Activated T-cell treated with anti-CD3 and anti-CD28 coated beads for 24 hours (primary cell): ENCODE measurements at places on chromosomes 1 and 21.

DNA sequence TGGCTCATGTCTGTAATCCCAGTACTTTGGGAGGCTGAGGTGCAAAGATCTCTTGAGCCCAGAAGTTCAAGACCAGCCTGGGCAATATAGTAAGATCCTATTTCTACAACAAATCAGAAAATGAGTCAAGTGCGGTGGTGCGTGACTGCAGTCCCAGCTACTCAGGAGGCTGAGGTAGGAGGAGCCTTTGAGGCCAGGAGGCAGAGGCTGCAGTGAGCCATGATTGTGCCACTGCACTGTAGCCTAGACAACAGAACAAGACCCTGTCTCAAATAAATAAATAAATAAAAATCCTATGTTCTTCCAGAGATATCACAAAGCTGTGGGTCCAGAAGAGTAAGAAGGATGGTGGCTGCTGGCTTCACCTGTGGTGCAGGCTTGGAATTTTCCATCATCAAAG is 22.1 kb downstream of the CDA start:
- no peak for DNase-seq

- no peak for DNase-seq
These were observed 133.3 kb upstream of the GPR52 start for GRCh38 chr1:174314433-174314832.

GRCh38 chr1:201528631-201529252 is 10.2 kb upstream of the NAV1 start:
- no peak for DNase-seq

- no peak for DNase-seq
These were observed 3.9 kb downstream of the EGLN1 start for GRCh38 chr1:231418101-231418740.

DNA sequence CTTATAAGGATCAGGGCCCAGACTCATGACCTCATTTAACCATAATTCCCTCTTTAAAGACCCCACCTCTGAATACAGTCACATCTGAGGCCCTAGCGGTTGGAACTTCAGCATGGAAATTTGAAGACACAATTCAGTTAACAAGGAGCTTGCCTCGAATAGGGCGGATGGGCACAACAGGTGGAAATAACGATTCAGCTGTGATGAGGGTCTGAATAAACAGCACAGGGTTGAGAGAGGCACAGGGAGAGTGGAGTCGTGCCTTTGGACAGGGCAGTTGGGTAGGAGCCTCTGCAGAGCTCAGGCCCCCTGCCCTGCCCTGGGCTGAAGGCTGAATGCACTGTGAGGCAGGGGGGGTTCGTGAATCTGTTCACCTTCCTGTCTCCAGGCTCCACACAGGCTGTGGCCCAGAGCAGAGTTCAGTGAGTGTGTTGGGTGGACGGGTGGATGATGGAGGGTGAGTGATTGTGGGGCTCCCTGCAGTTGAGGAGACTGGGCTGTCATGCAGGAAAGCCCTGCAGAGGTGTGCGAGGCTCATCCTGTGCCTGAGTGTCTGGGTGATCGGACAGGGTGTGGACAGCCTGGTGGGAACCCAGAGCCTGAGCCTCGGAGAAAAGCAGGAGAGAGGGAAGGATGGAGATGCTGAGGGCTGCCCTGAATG is 243.1 kb downstream of the FOXD2 start:
- no peak for DNase-seq

- no peak for DNase-seq
These were observed 23.9 kb upstream of the ITLN2 start for GRCh38 chr1:160978510-160978927.

- peak; percentile 40 for DNase-seq
These were observed 12.8 kb downstream of the DYNLT5 start for GRCh38 chr1:66764994-66765578.

DNA sequence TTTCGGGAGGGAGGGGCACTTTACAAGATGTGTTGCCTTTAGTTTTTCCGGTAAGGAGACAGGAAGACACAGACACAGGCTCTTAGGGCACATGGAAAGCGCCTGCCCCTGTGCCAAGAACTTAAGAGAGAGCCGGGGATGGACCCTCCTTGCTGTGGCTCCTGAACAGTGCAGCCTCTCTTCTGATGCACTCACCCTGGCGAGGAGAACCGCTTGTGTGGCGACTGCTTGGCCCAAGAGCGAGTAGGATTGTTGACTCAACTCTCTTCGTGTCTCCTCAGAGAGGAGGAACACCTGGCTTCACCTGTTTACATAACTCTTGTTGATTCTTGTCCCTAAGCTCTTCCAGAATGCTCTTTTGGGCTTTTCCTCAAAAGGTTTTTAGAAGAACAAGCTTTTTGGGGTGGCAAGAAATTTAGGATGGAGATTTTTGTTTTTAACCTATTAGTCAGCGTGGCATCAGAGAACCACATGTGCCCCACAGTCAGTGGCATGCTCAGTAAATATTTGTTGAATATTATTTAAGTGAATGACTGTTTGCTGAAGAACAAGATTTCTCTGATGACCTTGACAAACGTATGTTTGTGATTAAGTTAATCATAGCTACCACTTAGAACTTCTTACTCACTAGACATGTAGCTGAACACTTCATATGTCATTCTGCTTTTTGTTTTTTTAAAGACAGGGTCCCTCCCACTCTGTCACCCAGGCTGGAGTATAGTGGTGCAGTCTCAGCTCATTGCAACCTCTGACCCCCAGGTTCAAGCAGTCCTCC is 60.6 kb downstream of the NFIA start:
- no peak for DNase-seq

- DNase-seq = no peak
These were observed 777.8 kb upstream of the PRMT6 start for GRCh38 chr1:106278716-106279115.

DNA sequence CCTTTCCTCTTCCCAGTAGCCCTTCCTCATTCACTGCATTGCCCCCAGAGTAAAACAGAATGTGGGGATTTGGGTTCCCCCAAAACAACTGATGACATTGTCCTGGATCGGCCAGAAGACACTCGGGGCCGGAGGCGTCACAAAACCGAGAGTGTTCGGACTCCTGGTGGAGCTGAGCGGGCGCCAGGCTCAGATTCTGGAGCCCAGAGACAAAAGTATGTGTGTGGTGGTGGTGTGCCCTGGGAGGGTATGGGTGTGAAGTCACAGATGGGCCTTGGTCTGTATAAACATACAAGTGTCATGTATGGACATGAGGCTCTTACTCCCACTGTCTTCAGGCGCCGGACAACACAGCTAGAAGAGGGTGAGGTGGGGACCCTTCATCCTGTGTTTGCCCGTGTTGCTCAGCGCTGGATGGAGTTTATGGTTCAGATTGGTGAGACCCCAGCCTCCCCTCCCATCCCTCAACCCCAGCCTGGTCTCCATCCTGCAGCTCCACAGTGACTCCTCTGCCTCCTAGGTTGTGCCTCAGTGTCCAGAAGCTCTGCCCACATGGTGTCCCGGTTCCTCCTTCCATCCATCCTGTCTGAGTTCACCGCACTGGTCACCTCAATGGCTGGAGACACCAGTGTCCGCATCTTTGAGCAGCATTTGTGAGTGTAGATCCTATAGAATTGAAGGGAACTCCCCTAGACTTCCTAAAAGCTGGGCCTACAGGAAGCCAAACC is 12.4 kb downstream of the HYI start:
- no peak for DNase-seq

DNA sequence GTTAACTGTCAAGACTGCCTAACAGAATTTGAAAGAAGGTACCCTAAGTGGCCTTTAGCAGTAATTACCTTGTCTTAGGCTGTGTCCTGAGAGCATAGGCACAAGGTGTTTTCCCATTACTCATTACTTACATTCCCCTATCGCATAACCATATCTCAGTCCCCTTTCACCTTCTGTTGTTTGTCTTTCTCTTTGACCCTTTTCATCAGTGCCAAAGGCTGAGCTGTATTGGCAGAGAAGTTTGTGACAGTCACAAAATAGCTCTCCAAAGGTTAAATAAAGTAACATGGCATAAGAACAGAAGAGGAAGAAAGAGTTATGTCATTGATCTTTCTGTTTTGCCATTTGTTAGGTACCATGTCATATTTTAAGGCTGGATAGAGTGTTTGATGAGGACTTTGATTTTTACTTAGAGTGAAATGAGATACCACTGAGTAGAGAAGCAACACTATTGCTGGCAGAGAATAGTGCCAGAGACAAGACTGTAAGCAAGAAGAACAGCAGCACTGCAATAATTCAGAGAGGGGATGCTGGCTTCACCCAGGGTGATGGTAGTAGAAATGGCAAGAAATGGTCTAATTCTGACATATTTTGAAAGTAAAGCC is 497.8 kb downstream of the TTLL7 start:
- DNase-seq = no peak

GRCh38 chr1:35557118-35557610 is at the start of gene KIAA0319L:
Gene KIAA0319L, minus strand, starts transcription at chr1:35557403. Its CDS starts 2,912 bp downstream, at chr1:35554491.
- DNase-seq = no peak

GRCh38 chr1:31476891-31477846 is 64.2 kb downstream of the SERINC2 start:
- DNase-seq = no peak

DNA sequence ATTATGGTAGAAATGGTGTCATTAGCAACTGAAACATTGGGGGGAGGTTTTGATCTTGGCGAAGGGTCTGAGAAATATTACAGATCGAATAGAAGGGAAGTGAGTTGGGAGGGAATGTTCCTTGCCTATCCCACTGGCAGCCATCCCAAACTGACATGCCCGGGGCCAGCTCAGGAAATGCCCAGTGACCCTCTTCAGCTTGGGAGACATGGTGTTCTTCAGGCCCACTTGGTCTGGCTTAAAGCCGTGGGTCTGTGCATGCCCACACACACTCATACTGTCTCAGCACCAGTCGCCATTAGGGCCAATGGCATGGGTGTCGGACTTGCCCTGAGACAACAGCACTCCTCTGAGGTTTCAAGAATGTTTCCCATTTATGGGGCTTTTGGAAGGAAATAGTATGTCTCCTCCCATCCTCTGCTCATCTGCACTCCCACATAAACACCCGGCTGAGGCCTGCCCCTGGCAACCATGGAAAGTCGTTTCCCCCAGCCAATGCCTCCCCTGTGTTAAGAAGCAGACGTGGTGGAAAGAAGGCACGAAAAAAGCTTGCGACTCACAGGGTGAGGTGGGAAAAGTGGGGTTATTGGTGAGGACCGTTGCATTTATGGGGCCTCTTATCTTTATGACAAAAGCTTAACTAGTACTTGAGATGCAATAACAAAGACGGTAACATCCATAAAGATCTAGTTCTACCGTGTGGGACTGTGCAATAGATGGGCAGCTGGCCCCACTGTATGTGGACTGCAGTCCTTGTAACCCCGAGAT is 2.0 kb downstream of the RNF186 start:
- no peak for DNase-seq

DNA sequence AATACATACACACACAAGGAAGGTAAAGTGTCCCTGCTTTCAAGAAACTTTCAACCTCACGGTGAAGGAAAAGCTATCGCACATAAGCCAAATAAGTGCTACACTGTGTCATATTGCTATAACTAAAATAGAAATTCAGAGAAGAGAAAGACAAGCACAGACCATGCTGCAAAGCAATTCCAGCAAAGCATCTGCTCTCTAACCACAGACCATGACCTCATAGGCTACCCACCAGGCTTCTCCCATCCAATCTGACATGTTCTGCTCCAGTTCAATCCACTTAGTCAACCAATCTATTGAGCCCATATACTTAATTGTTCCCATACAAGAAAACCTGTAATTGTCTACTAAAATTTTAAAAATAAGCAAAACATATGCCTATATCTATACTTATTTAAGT is 211.3 kb downstream of the BARHL2 start:
- no peak for DNase-seq

- no peak for DNase-seq
These were observed 84.2 kb downstream of the RABGAP1L start for GRCh38 chr1:174243451-174244000.

DNA sequence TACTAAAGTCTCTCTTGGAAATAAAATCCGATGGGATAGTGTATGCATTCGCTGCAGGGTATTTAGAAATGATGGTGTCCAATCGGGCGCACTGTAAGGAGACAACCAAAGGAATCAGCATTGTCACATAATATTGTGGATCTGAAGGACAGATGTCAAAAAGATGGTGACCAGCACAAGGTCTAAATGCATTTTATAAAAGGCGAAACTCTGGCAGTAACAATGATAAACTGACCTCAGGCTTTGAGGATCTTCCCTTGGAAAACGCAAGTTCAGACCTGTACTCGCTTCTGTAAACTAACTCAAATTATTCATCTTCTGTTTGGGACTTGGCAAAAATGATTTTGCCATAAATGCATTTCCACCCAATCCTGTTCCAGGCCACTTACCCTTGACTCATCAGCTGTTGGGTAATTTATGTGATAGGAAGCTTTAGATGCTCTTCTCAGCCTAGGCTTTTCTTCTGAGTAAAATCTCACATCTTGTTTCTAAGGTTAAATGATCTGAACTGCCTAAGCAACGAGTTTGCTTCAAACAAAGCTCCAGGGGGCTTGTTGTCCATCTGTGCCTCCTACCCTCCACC is 33.8 kb downstream of the STPG1 start:
- no peak for DNase-seq

DNA sequence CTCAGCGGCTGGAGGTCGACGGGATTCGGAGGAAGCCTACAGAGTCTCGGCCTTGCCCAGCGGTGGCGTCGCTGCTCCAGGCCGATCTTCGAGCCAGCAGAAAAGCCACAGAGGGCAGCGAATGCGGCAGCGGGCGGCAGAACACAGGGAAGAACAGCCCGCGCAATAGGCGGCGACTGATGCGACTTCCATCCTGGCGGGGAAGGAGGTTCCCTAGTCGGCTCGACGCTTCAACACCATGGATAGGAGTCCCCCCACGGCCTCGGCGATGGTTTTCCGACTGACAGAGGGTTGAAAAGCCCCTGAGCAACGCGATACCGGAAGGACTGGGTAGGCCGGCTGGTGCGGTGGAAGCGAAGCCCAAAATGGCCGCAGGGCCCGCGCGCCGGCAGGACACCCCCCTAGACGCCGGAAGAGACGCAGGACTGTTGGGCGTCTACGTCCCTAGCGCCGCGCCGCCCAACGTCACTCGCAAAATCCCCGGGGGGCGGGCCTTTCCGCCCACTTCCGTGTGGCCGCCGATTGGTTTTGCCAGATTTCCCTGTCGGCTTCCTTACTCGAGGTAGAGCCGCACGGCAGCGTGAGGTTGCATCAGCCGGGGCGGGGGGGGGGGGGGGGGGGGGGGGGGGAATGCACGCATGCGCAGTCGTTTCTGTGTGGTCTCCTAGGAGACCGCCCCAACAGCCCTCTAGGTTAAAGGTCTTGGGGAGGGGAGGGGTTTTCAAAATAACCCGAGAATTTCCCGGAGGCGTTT is at the start of gene PPP1R15B:
TSS of gene PPP1R15B (minus strand) at position 367 of the 754 bp plus-strand sequence. CDS start 406 bp downstream, outside the sequence.
- peak; percentile 97 for DNase-seq
